ENCODE measurements at places on chromosomes 6 and 20. TPM values are rescaled to one million over a fixed set of nuclear protein-coding genes. Genes with fewer than 3 reads are reported as not detected.

DNA sequence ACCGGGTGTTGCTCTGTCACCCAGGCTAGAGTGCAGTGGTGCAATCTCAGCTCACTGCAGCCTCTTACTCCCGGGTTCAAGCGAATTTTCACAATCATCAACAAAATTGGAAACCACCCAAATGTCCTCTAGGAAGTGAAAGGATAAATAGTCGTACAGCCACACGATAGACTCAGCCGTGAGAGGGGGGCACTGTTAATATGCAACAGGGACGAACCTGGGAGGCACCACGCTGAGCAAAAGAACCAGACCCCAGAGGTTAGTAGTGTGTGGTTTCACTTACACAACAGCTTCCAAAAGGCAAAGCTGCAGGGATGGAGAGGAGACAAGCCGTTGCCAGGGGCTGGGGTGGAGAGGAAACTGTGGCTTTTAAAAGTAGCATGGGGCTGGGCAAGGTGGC is 30.1 kb upstream of the NTSR1 start:
- peaks cover 20% of the 10 kb centered on the region for H3K4me1 ChIP-seq
- peaks cover 15% of the 10 kb centered on the region for H3K36me3 ChIP-seq
- peaks cover 21% of the 10 kb centered on the region for H3K27me3 ChIP-seq
- DNase-seq, result no peak

DNA sequence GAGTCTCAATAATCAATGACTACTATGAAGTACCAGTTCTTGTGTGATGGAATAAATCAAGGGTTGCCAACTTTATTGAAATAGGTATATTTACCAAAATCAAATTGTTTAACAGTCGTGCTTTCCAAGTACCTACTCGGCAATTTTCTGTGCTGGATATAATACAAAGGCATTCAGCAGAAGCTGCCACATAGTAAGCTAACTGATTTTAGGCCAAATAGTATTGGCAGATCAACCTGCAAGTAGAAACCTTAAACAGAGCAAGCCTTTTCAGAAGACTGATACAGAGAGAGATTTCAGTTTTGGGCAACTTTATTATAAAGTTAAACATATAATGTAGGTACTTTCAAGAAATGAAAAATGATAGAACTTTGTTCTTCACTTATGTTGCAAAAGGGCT is 174.6 kb downstream of the ASCC3 start:
- H3K36me3 ChIP-seq, result peaks cover 16% of the 10 kb centered on the region
- H3K27me3 ChIP-seq, result no peaks in the 10 kb centered on the region
- H3K4me3 ChIP-seq, result no peak overlapping the region
- no peak overlapping the region for H3K27ac ChIP-seq
- no peak for DNase-seq

DNA sequence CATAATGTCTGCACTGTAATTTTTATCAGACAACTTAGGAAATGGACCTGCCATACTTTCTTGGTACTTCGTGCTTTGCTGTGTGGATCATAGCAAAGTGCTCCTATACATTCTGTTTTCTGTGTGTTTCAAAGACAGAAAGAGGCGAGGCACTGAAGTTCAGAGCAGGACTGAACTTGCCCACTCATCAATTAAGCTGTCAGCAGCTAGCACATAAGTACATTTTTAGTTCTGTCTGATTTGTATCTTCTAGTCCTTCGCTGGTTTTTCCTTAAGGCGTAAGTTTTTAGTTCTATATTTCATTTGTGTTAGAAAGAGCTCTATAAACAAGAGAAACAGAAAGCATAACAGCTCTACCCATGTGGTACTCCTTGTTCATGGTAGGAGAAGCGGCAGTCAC is 42.1 kb downstream of the MAP3K4 start:
- H3K4me3 ChIP-seq, result no peak overlapping the region
- H3K36me3 ChIP-seq, result peaks cover 27% of the 10 kb centered on the region
- no peak overlapping the region for H3K27ac ChIP-seq
- no peaks in the 10 kb centered on the region for H3K27me3 ChIP-seq
- no peak for DNase-seq

DNA sequence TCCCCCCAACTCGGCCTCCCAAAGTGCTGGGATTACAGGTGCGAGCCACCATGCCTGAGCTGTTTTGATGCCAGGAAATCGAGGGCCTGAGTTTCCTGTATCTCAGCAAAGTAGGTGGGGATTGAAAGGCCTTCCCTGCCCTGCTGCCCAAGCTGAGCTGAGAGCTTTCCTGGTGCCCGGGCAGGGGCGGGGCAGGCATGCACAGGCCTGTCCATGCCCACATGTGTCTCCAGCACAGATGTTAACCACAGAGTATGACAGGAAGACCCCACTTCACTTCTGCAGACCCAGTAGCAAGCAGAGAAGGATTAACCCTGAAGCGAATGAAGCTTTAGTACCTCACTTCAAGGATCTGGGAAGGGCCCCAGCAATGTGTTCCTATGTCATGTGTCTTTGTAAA is 66.0 kb downstream of the GPR6 start:
- H3K4me3 ChIP-seq, result no peak overlapping the region
- H3K4me1 ChIP-seq, result peaks cover 20% of the 10 kb centered on the region
- no peak for DNase-seq
- H3K27me3 ChIP-seq, result peaks cover 7% of the 10 kb centered on the region
- no peaks in the 10 kb centered on the region for H3K36me3 ChIP-seq

SLC22A7 gene
- not detected for total RNA-seq

HLA-DPB1 gene
- total RNA-seq, result 6.5 TPM
